Fibroblast of skin of right biceps (primary cell): ENCODE measurements at places on chromosomes 7 and 10.

DNA sequence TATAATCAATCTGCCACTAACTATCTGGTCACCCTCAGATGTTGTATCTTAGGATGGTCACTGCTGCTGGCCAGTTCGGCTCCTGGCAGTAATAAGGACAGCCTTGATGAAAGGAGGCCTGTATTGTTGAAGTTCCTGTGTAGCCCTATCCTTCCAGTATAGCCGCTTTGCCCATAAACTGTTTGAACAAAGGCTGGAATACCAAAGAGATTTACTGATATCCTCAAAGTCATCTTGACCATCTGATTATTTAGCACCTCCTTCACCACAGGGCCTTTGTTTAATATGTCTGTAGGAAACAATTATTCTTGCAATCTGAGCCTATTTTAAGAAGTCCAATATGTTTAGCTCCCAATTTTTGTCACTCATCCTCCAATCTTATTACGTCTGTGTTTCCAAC, 77.7 kb downstream of the HYCC1 start:
- no peak for DNase-seq

- DNase-seq: no peak
Measured at GRCh38 chr7:64887756-64888508, 15.1 kb upstream of the ZNF273 start.

DNA sequence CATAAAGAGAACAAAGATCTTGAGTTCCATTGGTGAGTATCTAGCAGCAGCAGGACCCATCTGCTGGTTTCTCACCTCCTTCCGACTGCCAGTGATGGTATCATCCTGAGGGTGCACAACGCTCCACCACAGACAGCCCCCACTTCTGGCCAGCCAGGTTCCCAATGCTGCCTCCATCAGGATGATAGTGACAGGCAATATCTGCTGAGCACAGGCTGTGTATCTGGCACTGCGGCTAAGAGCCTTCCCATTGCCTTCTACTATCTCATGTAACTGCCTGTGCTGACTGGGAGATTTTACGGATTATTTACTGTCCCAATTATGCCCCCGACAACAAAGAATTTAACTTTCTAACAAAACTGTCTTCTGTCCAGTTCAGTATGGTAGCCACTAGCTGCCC, 352.4 kb upstream of the AOAH start:
- DNase-seq: no peak

DNA sequence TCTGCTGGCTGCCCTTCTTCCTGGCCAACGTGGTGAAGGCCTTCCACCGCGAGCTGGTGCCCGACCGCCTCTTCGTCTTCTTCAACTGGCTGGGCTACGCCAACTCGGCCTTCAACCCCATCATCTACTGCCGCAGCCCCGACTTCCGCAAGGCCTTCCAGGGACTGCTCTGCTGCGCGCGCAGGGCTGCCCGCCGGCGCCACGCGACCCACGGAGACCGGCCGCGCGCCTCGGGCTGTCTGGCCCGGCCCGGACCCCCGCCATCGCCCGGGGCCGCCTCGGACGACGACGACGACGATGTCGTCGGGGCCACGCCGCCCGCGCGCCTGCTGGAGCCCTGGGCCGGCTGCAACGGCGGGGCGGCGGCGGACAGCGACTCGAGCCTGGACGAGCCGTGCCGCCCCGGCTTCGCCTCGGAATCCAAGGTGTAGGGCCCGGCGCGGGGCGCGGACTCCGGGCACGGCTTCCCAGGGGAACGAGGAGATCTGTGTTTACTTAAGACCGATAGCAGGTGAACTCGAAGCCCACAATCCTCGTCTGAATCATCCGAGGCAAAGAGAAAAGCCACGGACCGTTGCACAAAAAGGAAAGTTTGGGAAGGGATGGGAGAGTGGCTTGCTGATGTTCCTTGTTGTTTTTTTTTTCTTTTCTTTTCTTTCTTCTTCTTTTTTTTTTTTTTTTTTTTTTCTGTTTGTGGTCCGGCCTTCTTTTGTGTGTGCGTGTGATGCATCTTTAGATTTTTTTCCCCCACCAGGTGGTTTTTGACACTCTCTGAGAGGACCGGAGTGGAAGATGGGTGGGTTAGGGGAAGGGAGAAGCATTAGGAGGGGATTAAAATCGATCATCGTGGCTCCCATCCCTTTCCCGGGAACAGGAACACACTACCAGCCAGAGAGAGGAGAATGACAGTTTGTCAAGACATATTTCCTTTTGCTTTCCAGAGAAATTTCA, 1.7 kb downstream of the ADRB1 start:
- DNase-seq: no peak

DNA sequence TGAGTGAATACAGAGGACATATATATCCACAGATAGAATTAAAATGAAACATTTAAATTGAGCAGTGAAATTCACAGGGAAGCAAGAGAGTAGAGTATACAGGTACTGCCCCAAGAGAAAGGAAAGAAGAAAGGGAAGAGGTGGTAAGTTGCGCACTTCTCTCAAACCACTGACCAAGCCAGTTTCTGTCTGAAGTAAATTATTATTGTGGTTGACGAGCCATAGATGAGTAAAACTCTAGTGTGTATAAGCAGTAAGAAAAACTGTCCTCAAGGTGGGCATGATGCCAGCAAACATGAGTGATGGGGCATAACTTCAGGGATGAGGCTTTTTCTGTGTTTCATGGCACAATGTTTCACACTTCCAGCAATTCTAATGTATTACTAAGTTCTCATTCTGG, 4.4 kb upstream of the BET1 start:
- peak; percentile 79 for DNase-seq

DNA sequence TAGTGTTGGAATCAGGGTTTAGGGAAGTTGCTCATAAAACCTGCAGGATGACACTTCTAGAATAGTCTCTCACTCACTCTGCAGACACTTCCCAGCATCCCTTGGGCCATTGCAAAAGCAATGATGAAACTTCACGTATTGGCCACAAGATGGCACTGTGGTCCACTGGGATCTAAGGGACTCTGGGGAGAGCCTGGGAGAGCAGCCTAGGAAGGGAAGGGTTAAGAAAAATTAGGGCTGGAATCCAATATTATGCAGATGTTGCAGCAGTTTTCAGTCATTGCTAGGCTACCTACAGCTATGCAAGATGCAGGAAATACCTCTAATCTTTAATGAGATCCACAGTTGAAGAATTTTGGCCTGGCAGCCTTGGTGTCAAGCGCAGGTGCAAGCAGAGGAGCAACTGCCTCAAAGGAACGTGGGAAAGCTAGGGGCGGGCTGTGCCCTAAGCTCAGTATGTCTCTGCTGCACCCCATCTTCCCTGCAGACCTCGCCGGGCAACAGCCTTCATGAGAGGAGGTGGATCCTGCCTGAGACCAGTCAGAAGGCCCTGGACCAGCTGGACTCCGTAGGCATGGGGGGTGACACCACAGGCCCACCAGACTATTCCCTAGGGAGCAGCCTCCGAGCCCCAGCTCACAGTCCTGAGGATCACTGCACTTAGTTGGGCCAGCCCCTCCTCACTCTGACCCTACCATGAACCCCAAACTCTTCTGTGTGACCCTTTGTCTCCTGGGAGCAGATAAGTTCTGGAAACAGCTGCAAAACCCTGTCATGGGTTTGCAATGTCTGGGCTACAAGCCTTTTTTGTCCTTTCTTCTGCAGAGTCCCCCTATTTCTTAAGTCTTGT, 127.9 kb upstream of the PRSS58 start:
- DNase-seq: peak; percentile 75

DNA sequence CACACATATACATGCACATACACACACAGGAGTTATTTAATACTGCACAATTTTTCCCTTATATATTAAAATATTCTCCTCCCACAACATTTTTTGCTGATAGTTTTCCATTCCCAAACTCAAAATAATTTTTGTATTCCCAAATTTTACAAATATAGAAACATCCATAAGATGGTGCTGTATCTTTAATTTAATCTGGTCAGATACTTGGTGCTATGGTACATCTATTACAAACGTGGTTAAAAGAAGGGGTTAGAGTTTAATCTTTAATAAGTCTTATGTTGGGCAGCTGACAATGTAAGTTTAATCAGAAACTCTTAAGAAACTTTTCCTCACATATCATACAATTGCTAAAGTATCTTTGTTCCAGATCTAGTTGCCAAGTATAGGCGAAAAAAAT, 10.2 kb upstream of the CADPS2 start:
- DNase-seq: no peak

DNA sequence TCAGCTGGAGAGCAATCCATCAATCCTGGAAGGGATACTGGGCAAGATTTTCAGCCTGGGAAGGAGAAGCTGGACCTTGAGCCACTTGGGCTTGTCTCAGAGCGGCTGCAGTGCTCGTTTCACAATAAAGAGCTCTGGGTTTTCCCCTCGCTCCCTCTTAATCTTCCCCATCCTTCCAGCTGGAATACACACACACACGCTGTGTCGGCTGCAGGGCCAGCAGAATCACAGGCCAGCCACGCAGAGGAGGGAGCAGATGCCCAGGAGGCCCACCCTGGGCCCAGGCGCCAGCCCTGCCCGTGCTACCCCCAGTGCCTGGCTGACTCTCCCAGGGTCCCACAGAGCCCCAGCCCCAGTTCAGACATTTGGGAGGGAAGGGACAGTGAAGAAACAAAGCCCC, 255.1 kb downstream of the TNS3 start:
- peak; percentile 66 for DNase-seq
